ENCODE measurements at places on chromosomes 3 and 15.

- no peak for DNase-seq
These were observed 144.2 kb upstream of the BNIP2 start for GRCh38 chr15:59833366-59833765.

DNA sequence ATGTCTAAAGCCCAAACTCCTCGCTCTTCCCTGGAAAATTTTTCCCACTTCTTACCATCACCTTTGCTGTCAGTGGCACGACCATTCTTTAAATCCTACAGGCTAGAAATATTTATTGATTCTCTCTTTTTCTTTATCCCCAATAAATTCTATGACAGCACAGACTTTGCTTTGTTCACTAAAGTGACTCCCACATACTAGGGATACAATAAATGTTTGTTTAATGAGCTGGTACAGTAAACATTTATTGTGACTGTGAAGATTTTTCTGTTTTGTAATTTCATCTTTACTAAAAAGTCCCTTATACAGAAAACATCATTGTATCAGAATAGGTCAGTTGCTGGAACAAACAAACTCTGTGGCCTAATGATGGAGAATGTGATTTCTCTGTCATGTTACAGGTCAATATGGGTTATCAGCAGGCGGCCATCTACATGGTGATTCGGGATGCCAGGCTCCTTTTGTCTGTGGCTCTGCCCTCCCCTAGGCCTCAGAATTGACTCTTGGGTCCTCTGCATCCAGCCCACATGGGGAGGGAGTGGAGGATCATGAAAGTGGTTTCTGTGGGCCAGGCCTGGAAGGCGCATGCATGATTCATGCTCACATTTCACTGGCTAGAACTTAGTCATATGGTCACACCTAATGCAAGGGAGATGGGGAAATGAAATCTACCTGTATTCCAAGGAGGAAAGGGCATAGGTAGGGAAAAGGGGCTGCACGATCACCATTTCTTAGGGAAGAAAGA lies 22.7 kb upstream of the KNG1 start:
- no peak for DNase-seq

- no peak for DNase-seq
These were observed 9.9 kb downstream of the CRABP1 start for GRCh38 chr15:78350058-78350457.

GRCh38 chr3:193944518-193944884 lies 191.4 kb upstream of the HES1 start:
- DNase-seq, result no peak

DNA sequence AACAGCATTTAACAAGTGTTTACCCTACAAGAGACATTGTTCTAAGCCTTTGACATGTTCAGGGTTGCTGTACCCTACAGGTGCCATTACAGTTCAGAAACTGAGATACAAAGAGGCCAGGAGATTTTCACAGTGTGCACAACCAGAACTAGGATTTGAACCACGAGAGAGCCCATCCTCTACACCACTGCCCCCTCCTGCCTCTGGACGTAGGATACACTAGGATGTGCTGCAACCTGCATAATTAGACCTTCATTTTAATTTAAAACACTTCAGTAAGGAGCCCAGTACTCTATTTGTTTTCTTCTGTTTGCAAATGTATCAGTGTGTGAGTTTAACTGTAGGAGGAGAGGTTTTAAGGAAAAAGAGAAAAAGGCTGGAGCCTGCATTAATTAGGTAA lies 123.1 kb upstream of the RARB start:
- DNase-seq, result no peak

DNA sequence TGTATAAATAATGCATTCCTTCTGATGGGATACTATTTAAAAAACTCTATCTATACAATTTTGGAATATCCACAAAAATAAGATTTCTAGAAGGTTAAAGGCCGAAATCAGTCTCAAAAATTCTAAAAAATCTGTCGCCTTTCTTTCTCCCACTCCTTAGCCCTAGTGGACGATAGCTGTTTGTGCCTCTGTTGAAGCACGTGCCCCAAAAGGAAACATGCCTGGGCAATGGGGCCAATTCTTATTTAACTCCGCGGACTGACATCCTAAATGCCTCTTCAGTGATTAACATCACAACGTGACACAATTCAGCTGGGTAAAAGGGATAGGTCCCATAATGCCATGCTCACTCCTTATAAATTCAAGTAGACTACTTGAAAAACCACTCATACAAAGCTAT lies 65.1 kb downstream of the GAP43 start:
- DNase-seq, result no peak

- no peak for DNase-seq
These were observed 13.2 kb upstream of the NCKIPSD start for GRCh38 chr3:48698891-48699290.

- DNase-seq, result no peak
These were observed 208.8 kb downstream of the SV2B start for GRCh38 chr15:91308855-91309254.

- no peak for DNase-seq
These were observed 2.0 kb upstream of the OR5H6 start for GRCh38 chr3:98262046-98262445.

DNA sequence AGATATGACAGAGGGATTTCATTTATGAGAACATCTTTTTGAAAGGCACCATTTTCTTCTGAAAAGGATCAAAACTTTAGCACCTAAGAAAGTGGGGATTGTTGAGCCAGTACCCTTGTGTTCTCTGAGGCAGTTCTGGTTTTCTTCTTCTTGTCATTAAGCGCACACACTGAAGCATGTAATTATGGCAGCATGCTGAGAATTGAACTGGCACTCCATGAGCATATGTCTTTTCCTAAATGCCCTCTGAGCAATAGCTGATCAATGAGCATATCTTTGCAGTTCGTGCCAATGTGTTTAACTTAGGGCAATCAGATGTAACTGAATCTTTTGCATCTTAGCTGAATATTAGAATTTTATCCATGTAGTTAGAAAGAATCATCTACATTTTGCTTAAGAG lies 53.9 kb upstream of the VGLL3 start:
- DNase-seq, result no peak

DNA sequence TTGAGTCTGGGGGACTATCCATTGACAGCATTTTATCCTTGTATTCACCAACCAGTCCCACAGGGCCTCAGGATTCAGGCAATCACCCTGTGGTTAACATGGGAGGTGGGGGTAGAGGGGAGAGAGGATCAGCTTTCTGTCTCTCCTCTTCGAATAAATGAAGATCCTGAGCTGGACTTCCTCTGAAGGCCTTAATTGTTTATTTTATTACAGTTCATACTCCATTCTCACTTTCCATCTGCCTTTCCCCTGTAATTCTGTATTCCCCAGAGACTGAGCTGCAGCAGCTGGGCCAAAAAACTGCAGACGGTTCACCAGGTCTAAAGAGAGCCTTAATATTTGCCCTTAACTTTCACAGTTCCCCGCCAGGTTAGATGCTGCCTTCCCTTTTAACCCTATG lies 11.9 kb downstream of the TAGLN3 start:
- no peak for DNase-seq

DNA sequence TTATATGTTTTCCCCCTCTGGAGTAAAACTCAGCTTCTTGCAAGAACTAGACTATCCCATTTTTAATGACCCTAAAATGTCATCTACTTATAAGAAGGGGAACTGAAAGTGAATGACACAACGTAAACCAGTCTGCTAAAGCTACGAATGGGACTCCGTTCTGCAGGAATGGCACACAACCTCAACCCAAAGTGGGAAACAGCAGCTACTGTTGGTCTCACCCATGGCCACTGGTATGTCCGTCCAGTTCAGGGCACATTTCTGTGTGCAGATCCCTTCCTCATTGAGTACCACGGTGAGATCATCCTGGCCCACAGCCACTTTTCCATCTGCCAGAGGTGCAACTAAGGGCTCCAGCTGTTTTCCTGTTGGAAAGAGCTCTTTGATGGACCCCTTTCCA lies 23.8 kb downstream of the VPS39 start:
- no peak for DNase-seq

DNA sequence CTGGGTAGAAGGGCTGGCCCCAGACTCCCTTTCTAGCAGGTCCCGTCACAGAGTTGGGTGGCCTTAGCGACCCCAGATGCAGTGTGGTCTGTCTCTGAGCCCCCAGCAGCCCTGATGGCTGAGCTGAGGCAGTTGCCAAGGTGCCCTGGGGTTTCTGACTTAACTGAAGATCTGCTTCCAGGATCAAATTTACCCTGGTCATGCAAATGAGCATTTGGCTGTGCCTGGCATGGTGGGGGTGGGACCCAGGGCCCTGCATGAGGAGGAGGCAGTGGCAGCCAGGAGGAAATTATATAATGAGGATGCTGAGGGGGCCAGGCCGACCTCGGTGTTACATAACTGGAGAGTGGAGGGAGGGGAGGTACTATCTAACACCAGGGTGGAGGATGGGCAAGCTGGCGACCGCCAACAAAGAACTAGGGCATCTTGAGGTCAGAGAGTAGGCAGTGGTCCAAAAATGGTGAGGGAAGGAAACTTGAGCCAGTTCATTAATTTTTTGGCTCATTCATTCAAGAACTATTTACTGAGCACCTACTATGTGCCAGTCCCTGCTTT lies 16.4 kb downstream of the PLEKHO2 start:
- no peak for DNase-seq

DNA sequence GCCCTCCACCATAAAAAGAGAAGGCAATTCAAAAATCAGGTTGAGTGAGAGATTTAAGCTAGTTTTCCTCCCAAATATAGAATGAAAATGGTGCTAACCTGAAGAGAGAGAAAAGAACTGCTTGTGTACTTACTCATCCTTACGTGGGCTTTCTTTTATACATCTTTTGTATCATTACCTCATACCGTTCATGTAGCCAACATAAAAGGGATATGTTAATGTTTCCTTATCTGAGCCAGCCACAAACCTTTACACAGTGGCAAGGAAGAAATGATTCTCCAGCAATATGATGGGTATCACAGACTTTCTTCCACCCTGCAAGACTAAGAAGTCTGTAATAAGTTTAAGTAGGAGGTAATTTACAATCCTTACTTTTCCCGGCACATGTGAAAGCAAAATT lies 600.8 kb upstream of the ZNF385D start:
- no peak for DNase-seq

DNA sequence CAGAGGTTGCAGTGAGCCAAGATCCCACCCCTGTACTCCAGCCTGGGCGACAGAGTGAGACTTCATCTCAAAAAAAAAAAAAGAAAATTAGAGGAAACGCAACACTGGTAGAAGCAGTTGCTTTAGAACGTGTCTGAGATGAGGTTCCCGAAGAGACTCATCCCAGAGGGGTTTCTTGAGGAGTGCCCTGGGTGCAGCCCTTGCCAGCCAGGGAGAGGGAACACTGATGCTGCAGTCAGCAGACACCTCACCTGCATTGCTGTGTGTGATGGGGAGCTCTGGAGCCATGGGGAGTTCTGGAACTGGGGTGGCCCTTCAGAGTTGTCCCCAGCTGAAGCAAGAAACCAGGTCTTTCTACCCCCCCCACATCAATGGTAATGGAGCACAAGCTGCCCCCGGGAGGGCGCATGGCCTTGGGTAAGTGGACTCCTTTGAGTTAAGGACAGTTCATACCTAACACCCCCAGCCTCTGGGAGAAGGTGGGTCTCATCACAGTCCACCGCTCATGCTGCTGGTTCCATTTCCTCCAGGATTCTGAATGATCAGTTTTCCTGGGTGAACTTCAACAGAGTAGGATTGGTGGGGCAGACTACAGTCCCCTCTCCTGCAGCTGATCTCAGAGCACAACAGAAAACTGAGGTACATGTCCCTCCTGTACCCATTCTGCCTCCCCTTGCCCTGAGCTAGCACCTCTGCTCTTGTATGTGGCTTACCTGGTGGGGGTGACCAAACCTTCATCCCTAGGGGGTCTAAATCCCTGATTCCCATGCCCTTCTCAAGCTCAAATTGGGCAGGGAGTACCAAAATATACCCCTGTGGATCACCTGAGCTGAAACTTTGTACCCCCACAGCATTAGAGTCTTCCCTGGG lies 18.7 kb upstream of the LRRC2 start:
- no peak for DNase-seq

GRCh38 chr3:164864454-164864853 lies 213.8 kb downstream of the SI start:
- no peak for DNase-seq

DNA sequence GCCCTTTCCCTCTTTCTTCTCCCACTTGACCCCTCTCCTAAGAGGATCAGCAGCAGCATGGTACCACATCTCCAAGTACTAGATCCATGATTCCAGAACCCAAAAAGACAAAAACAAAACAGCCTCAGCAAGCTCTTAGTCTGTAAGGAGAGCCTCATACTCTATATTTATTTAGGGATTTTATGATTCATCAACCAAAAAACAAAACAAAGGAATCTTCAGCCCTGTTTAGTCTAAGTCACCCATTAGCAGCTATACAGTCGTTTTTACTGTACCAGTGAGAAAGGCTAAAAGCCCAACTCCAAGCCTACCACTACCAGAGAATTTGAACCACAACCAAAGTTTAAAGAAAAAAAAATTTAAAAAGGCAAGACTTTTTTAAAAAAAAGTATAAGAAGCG lies 1020.3 kb upstream of the CADM2 start:
- no peak for DNase-seq

- no peak for DNase-seq
These were observed 26.0 kb downstream of the SORD start for GRCh38 chr15:45048794-45049631.

- no peak for DNase-seq
These were observed 10.7 kb downstream of the SLC6A20 start for GRCh38 chr3:45785605-45786150.

DNA sequence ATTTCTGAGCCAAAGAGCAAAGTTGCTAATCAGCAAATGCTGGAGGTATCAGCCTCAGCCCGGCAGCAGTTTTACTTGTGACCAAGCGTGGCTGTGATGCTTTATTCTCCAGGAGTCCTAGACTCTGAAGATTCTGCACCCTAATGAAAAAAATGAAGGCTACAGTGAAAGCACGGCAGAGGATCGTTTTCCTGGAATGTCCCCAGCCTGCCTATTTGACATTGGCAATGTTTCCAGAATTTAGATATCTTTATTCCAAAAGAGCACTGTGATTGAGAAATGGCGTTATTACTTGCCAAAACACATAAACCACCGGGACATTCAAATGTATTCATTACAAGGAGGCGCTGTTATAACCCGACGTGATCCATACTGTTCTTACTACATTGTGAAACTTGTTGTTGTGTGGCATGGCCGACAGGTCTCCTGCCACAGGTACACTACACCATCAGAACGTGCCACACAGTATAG lies 263.8 kb downstream of the SLCO3A1 start:
- no peak for DNase-seq

DNA sequence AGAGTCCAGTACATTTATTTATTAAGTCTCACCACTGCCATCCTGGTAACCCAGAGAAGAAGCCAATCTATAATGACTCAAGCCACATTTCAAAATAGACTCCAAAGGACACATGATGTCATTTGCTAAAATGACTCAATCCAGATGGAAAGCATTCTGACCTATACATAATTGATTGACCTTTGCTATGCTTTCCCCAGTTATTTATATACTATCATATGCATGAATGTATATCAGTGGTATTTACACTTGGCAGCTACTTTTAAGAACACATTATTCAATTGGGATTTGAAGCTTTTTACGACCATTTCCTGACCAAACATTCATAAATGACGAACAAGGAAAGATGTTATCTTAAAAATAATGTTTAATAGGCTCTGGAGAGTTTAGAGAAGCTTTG lies 297.2 kb downstream of the FHIT start:
- DNase-seq, result no peak

Measured in stimulated activated CD4-positive, alpha-beta T cell treated with anti-CD3 and anti-CD28 coated beads, Interleukin-1b, Interleukin-23, amount 100 ng/mL, for 24 hours (primary cell).